ENCODE measurements at places on chromosomes 5 and 9.

DNA sequence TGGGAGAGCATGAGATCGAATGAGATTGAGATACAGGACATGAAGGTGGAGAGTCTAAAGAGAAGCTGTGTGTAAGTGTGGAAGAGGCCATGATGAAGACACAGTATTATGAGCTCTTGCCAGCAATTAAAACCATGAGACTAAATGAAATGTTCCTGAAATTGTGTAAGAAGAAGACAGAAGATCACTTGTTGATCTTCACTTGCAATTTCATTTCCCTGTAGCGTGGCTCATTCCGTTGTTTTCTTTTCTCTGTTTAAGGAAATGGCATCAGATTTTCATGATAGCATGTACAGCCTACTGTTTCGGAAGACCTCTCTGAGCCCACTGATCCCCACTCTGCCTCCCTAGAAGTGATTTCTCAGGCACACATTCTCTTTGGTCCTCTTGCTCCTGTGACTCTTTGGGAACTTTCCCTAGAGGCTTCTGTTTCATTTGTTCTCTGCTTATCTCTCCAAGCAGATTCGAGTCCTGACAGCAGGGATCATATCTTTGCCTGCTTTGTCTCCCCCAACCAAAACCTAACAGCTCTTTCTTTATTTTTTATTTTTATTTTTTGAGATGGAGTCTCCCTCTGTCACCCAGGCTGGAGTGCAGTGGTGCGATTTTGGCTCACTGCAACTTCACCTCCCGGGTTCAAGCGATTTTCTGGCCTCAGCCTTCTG, 16.8 kb downstream of the PIP5K1B start:
- DNase-seq: no peak

DNA sequence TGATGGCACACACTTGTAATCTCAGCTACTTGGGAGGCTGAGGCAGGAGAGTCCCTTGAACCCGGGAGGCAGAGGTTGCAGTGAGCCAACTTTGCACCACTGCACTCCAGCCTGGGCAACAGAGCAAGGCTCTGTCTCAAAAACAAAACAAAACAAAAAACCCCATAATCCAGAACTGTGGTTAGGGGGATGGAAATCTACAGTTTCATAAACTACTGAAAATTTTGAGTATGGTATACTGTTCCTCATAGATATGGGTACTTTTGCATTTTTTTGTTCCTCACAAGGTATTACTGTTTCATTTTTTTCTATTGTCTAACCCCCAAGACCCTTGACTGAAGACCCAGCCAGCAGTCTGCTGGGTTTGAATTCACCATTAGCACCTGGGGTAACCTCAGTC, 52.2 kb upstream of the MAP3K1 start:
- DNase-seq: no peak

DNA sequence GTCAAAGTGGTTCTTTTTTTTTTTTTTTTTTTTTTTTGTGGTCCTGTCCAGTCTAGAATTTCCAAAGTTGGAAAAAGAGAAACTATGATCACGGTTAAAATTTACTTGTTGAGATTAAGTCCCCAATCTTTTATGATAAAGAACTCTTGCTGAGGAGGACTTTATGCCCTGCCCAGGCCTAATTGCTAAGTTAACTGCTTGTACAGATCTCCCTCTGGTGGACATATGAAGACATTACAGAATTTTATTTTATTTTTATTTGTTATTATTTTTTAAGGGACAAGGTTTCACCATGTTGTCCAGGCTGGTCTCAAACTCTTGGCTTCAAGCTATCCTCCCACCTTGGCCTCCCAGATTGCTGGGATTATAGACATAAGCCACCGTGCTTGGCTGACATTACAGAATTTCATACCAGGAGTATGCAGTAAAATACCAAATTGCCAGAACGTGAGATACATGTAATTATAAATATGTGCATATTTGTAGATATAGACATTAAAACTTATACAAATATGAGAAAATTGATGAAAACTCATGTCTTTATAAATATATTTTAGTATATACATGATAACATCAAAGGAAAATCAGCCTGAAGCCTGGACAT, 91.2 kb downstream of the RFK start:
- peak; percentile 5 for DNase-seq

GRCh38 chr5:71996789-71997188, 110.5 kb upstream of the MAP1B start:
- no peak for DNase-seq

GRCh38 chr5:65144136-65144871, 337.4 kb downstream of the ADAMTS6 start:
- no peak for DNase-seq

- no peak for DNase-seq
Observed at GRCh38 chr9:121299467-121300282, 31.7 kb downstream of the GSN start.

GRCh38 chr9:76980566-76980965, 38.9 kb upstream of the FOXB2 start:
- no peak for DNase-seq

DNA sequence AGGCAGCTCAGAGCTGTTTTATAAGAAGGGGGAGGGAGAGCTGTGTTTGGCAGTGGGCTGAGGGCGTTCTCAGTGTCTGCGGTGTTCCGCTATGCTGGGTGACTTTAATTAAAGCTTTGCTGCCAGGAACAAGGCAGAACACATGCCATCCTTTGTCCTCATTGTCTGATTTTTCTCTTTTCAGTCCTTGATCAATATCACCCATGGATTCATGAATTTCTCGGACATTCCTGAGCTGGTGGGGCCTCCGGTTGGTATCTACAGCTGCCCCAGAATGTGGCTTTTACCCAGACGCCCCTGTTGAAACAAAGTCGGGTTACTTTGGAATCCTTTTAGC, 66.5 kb upstream of the TGFBR1 start:
- no peak for DNase-seq

- no peak for DNase-seq
Observed at GRCh38 chr5:139105621-139106071, 92.5 kb downstream of the SIL1 start.

GRCh38 chr5:118098716-118099115, 889.6 kb downstream of the DTWD2 start:
- no peak for DNase-seq

- DNase-seq: no peak
Observed at GRCh38 chr5:157535042-157535865, 40.3 kb downstream of the ADAM19 start.

DNA sequence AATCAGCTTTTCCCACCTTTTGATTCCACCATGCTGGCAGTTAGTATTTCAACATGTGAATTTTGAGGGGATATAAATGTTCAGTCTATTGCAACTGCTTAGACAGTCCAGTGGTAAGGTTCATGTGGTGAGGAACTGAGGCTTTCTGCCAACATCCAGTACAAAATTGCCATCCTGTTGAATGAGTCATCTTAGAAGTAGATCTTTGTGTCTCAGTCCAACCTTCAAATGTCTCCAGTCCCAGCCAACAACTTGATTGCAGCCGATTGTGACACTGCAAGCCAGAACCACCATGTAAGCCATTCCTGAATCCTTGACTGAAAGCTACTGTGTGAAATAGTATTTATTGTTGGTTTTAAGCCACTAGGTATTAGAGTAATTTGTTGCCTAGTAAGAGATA, 331.5 kb upstream of the GRIN3A start:
- DNase-seq: no peak

DNA sequence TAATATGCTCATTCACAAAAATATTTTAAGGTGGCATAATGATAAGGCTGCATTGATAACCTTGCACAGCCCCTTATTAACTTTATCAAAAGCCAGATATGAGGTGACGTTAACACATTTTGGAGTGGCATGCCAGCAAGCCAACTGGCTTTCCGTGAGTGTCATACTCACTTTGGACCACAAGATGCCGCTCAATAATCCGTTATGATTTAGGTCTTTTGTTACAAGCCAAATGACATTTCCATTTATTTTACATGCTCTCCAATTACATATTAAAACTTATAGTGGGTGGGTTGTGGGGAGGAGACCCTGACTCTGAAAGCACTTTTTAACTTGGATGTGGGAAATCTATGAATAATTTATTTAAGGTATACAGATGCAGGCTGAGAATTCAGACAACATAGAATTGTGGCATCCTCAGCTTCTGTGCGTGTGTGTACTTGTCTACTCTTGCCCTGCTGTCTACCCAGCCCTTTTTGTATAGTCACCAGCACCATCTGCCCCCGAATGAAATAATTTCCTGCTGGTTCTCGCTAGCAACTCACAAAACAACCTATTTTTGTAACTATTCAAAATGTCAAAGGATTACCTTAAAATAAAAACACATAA, 305.1 kb downstream of the PSAT1 start:
- peak; percentile 18 for DNase-seq

GRCh38 chr5:38112938-38113337, 145.4 kb upstream of the EGFLAM start:
- DNase-seq: no peak

GRCh38 chr9:1668441-1668840, 346.7 kb upstream of the SMARCA2 start:
- DNase-seq: no peak

- no peak for DNase-seq
Observed at GRCh38 chr9:103821115-103821514, 273.0 kb upstream of the SMC2 start.

GRCh38 chr5:151683444-151683843, 3.3 kb downstream of the SPARC start:
- no peak for DNase-seq

- no peak for DNase-seq
Observed at GRCh38 chr5:68445257-68446069, 229.9 kb downstream of the PIK3R1 start.

DNA sequence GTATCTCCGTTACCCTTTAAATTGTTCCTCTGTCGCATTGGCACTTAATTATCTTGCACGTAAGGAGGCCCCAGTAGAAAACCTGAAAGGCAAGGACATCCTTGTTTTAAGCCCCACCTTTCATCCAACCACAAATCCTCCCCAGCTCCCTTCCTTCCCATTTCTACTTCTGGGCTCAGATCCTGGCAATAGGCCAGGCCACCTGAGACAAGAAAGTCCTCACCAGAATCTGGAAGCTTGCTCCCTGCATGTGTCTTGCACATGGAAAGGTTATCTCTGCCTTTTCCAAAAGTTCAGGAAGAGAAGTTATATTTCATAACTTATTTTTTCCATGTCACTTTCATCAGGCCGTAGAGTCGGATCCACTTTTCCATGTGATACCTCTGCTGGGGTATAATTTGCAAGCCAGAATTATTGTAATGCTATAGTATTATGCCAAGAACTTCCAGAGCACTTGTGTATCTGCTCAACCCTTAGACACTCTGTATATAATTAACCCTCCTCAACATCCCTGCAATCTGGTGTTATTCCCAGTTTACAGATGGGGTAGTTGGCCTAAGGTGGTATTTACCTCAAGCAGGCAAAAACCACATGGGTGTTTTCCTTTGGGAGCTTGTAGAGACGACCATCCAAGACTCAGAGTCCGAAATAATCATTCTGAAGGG, 2.6 kb upstream of the SHB start:
- DNase-seq: no peak

GRCh38 chr5:5675511-5675910, 253.0 kb downstream of the ICE1 start:
- no peak for DNase-seq

GRCh38 chr5:68505917-68506860, 290.6 kb downstream of the PIK3R1 start:
- no peak for DNase-seq

DNA sequence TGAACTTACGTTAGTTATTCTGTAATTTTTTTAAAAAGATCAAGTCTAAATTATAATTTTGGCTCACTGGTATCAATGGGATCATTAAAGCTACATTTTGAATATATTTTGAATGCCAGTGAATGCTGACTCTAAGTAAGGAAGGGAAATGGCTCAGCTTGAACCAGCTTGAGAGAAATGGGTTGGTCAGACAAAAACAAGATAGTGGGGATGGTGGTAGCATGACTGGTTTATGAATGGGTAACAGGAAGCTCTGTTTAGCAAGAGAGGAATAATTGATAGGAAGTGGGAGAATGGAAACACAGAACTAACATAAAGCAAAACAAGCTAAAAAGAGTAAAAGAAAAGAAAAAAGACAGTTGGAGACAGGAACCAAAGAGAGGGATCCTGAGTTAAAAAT, 220.2 kb downstream of the ADAMTS6 start:
- DNase-seq: no peak
